ENCODE measurements at places on chromosomes 3 and 15. TPM values are rescaled to one million over a fixed set of nuclear protein-coding genes. Genes with fewer than 3 reads are reported as not detected.

GRCh38 chr3:152104847-152105415 lies 163.8 kb upstream of the MBNL1 start:
- DNase-seq, result no peak

DNA sequence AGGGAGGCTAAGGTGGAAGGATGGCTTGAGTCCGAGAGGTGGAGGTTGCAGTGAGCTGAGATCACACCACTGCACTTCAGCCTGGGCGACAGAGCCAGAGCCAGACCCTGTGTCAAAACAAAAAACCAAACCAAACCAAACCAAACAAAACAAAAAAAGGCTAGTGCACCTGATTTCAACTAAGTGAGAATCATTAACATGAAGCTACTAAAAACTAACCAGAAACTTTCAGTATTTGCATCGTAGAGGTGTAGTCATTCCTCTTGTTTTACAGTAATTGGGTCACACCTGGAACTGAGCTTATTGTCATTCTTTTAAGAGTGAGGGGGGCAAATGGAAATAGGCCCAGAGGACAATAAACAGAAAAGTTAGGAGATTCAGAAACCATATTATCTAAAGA lies 58.5 kb downstream of the ST6GAL1 start:
- DNase-seq, result no peak

The FILIP1L gene
- 2.4 TPM for total RNA-seq

DNA sequence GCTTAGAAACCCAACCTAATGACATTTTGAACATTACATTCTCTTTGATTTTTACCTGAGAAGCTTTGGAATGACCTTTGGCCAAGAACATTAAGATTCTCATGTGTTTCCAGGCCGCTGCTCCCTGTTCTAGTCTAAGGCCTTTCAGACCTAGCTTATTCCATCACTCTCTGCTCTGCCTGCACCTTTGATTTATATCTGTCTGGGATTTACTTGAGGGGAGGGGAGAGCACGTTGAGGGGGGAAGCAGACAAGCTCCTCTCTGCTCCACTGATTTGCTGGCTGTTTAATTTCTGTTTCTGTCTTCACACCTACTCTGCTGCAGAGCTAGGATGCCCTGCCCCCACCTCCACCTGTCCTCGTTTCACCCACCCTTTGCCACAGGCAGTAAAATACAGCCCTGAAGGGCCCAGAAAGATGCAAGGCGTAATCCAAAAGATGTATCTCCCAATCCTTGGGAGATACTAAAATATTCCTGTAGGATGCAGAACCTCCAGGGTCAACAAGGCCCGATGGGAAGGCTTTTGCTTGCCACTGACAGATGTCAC lies 429.8 kb downstream of the EPHB1 start:
- DNase-seq, result no peak

GRCh38 chr15:100735129-100736053 lies 133.0 kb downstream of the ASB7 start:
- DNase-seq, result no peak

GRCh38 chr3:47643092-47643491 lies 64.4 kb upstream of the CSPG5 start:
- no peak for DNase-seq

DNA sequence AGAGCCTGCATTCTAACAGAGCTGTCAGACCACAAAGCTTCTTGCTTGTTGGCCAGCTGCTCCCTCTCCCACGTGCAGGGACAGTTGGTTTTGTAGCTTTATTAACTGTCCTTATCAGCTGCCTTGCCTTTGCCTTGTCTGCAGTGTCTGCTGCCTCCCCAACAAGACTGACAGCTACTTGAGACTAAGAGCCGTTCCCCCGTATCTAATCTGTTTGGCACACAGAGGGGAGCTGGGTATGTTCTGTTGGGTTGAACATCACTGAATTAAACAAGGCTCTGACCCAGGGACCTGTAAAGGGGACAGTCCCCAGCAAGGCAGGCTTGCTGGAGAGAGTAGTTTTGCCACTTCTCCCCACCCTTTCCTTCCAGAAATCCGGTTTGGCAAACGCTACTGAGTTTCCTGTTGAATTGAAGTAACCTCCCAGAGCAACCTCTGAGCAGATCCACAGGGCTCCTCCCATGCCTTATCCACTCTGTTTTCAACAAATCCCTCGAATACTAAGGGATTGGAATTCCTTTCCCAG lies 116.1 kb downstream of the ANP32A start:
- no peak for DNase-seq

The BCHE gene
- not detected for total RNA-seq

All from activated naive CD8-positive, alpha-beta T cell treated with anti-CD3 and anti-CD28 coated beads, Interleukin-2, amount 10 ng/mL, durations not matched to agents 7 days and 5 days (primary cell).